Gastroesophageal sphincter (tissue), 4 donors: ENCODE measurements at places on chromosomes 2 and 18. TPM values are rescaled to one million over a fixed set of nuclear protein-coding genes. Genes with fewer than 3 reads are reported as not detected.

Gene MAB21L4
- total RNA-seq: 0.27 TPM

Gene CDH20
- total RNA-seq: 1.6 TPM

- ATAC-seq: no peak
Observed at GRCh38 chr2:228709788-228710371, 528.4 kb upstream of the SPHKAP start.

DNA sequence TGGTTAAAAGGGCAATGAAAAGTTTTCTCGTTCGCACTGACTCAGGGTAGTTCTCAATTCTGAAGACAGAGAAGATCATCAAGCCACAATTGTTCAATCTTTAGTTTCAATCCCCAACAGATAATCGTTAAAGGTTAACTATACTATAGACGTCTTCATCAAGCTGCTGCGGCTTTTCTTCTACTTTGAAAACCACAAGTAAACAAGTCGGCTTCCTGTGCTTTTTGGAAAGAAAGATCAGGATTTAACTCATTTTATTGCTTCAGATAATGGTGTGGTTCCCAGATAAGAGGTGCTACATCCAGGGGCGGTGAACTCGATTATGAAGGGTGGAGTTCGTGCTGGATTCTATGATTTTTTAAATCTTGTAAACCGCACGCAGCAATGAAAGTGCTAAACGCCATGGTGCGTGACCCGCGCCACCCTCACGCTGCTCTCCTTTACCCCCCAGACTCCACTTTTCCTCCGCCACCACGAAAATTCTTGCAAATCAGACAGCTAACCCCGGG, 545 bp upstream of the CDCA7 start:
- no peak for ATAC-seq

DNA sequence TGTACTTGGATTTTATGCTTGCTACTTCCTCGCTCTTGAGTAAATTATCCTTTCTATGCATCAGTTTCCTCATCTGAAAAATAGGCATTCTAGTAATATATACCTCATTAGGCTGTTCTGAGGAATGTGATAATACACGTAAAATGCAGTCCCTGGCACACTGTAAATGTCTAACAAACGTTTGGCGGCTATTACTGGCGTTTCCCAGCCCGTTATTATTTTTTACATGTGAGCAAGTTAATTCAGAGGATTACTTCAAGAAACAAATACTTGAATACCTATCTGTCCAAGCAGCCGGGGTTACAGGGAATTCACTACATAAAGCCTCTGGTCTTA, 586 bp upstream of the C2orf49 start:
- ATAC-seq: no peak
